ENCODE measurements at places on chromosomes 2 and 18.
A peak's percentile ranks its signal among the peaks of the same experiment; 100 is the strongest.

DNA sequence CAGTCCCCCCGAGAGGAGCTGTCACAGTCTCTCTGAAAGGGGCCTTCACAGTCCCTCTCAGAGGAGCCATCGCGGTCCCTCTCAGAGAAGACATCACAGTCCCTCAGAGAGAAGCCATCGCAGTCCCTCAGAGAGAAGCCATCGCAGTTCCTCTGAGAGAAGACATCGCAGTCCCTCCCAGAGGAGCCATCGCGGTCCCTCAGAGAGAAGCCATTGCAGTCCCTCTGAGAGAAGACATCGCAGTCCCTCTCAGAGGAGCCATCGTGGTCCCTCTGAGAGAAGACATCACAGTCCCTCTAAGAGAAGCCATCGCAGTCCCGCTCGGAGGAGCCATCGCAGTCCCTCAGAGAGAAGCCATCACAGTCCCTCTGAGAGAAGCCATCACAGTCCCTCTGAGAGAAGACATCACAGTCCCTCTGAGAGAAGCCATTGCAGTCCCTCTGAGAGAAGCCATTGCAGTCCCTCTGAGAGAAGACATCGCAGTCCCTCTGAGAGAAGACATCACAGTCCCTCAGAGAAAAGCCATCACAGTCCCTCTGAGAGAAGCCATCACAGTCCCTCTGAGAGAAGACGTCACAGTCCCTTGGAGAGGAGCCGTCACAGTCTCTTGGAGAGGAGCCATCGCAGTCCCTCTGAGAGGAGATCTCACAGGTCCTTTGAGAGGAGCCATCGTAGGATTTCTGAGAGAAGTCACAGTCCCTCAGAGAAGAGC lies 1.3 kb upstream of the ZNF512 start:
- no peak for DNase-seq

DNA sequence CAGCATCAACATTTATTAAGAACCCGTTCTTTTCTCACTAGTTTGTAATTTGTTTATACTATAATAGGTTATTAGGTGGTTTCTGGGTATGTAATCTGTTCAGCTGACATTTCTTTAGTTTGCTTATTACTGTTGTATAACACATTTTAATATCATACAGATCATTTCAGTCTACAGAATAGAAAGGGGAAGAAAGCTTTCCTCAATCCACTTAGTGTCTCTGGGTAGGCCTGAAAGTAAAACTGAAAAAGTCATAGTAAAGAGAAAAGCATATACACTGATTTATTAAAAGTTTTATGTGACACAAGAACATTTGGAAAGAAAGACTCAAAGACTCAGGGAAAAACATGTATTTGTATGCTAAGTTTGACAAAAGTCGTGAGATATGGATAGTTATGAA lies 16.8 kb upstream of the KCNJ3 start:
- DNase-seq, result no peak

GRCh38 chr2:202084265-202084664 lies 11.2 kb downstream of the KIAA2012 start:
- no peak for DNase-seq

- no peak for DNase-seq
Measured at GRCh38 chr18:61628085-61628484, 264.7 kb downstream of the RNF152 start.

DNA sequence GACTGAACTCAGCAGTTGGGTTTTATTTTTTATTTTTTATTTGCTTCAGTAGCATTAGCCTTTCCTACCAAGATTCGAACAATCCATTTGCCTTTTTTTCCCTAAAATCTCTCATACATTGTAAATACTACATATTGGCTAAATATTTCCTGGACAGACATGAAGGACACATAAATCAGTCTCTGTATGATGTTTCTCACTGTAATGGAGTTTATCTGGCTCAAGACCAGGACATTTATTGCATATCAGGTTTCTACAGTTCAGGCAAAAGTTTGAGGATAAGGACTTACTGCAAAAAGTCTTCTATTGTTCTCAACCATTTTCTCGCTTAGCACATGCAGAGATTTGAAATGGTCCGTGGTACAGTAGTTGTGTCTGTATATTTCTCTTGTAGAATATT lies 3.3 kb downstream of the CLUL1 start:
- DNase-seq, result no peak

DNA sequence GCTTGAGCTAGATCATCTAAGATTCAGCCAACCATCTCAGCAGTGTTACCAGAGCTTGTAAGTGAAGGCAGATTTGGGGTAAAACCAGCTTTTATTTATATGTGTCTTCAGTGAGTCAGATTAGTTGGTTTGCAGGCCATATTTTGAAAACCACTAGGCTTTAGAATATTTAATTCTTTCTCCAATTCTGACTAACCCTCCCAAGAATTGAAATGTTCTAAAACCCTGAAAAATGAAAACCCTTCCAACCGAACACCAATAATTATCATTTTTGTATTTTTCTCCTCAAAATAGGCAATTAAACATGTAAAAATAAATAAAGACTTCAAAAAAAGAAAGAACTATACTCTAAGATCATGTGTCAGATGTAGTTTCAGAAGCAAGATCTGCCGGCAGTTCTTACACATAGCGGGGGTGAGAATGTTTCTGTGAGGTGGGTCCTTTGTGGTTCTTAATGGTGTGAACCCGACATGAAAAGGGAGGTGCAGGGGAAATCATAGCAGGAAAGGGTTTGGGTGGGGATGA lies 14.2 kb downstream of the PLEK start:
- peak; percentile 28 for DNase-seq

DNA sequence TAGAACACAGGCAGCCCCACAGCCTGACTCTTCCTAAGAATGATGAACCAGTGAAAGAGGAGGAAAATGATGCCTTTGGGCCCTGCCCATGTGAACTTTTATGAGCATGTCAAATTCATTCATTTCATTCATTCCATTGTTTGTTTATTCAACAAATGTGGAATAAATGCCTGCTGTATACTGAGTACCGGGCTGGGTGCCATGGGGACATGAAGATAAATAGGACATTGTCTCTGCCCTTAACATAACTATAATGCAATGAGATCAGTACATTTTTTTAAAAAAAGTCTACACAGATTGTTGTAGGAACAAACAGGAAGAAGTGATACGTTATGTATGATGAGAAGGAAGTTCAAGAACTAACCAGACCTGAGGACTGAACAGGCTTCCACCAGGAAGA lies 14.7 kb downstream of the MREG start:
- DNase-seq, result no peak

- DNase-seq, result no peak
Measured at GRCh38 chr2:239252801-239253200, 148.0 kb downstream of the HDAC4 start.

DNA sequence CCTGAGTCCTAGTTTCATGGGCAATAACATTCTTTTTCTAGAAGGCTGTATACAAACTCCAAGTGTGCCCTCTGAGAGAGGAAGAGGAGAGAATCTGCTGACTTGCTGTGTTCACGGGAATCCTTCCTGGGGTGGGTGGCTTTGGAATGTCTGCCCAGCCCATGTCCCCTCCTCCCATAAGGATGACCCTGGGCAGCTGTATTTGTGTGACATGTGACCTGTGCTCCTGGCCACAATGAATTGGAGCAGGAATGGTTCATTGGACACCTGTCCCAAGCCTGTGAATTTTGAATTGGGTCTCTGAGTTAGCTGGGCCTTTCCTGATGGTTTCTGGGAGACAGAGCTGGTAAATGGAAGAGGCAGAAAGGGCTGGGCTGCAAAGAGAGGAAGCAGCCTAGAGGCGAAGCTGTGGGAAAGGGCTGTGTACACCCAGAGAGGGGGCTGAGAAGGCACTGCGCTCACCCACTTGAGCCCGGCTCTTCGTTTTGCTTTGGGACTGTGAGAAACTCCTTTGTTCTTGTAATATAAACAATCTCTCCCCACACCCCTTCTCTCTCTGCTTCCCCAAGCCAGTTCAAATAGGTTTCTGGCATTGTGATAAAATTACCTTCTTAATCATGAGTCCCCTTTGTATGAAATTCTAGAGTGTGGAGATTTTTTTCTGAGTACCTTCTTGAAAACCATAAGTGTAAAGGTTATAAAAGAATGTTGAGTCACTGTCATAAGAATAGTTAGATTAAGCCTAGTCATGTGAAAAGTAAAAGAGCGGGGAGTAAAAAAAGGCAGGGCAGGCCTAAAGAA lies 49.8 kb downstream of the SLC4A5 start:
- no peak for DNase-seq

DNA sequence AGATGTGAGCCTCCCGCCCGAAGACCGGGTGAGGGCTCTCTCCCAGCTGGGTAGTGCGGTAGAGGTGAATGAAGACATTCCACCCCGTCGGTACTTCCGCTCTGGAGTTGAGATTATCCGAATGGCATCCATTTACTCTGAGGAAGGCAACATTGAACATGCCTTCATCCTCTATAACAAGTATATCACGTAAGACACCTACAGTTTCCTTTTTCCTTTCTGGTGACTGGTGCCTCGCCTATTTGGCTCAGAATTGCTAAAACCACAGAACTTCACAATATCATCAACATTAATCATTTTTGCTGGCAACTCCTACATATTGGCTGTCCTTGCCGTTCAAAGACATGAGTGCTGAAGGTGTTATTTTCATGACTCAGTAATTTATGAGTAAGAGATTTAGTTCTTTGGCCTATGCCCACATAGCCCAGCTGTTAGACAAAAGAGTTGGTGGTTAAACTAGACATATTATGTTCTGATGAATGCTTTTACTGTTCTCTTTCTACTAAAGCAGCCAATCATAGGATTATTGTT lies 2.2 kb downstream of the STAMBP start:
- DNase-seq, result peak; percentile 45

- no peak for DNase-seq
Measured at GRCh38 chr2:120451334-120451733, 105.4 kb downstream of the INHBB start.

DNA sequence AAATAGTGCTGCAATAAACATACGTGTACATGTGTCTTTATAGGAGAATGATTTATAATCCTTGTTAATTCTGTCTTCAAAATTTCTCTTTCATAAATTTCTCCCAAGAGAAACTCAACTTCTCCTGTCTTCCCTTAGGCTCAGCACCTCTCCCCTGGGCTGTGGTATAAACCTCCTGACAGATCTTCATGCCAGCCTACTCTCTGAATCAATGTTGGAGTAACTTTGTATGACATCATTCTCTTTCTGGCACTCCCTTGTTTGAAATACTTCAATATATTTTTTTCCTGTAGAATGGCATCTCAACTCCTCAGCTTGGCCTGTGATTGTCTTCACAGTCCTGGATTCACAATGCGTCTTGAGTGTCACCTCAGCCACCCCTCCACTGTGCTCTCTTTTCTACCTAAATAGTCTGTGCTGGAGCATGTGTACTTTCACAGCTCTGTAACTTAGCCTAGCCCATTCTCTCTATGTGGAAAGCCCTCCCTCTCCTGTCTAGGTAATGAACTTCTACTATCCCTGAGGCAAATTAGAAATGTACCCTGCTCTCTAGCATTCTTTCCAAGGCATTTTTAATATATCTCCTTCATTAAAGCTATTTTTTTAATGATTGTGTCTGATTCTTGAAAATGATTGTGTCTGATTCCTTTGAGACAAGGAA lies 649.9 kb upstream of the FANCL start:
- no peak for DNase-seq

DNA sequence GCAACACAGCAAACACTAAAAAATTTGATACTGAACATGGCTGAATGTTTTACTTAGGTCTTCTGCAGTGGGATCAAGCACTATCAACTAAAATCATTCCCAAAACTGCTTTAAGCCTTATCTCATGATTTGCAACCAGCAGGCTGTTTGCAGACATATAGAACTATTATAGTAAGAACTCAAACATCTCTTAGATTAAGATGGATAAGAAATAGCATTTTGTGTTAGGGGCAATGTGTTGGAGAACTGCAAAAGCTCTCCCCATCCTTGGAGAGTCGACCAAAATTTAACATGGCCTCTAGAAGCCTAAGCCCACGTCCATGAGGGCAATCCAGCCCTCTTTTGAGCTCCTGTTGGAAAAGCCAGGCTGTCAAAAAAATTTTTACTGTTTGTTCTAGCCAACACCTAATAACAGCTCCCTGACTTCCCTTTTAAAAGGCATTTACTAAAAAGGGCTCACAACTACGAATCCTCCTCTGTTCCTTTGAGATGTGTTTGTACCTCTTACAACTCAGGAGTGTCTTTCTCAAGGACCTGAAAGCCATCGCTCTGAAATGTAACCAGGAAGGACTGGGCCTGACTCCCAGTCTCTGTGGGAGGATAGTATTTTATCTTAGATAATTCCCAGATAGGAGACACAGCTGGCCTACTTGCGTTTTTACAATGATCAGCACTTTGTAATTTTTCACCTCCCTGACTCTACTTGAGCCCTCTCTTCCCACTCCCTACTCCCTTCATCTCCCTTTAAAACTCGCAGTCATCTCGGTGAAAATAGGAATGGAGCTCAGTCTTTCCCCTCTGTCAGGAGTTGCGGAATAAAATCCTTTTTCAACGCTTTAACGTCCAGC lies 1.4 kb downstream of the KRCC1 start:
- DNase-seq, result no peak

Data from NK-92 treated with Interleukin-12 subunit alpha and Interleukin-12 subunit beta, amount 100 ng/mL, for 24 hours (cell line).